ENCODE measurements at places on chromosomes 16 and 17. TPM values are rescaled to one million over a fixed set of nuclear protein-coding genes. Genes with fewer than 3 reads are reported as not detected.

RANGRF gene
- 18.0 TPM for total RNA-seq

CES1 gene
- total RNA-seq, result not detected

GEMIN4 gene
- 24.6 TPM for total RNA-seq

TSPAN10 gene
- total RNA-seq, result 3.5 TPM

KRT33B gene
- total RNA-seq, result not detected

SOX8 gene
- total RNA-seq, result 0.47 TPM

CMTM2 gene
- total RNA-seq, result not detected

DNA sequence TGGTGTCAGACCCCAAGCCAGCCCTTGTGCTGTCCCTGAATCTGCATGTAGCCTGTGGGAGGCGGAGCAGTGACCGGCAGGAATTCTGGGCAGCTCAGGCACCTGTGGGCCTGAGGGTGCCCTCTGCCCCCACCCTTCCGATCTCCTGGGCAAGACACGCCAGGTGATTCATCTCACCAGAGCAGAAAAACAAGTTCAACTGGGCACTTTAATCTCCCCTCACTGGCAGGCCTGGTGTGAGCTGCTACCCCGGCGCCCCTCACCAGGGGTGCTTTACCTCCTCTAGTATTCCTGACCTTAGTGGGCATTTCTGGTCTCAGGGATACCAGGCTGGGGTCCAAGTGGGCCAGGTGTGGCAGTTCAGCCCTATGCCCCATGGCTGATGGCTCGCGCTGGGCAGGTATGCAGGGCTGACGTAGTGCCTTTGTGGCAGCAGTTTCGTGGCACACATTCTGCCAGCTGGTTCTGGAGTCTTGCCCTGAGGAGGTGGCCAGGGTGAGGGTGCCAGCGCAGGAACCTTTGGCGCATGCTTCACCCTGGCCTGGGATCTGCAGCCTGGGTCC lies 6.0 kb downstream of the ERBB2 start:
- peak; percentile 88 for DNase-seq
- peaks cover 61% of the 10 kb centered on the region for H3K4me1 ChIP-seq
- peak overlapping the region; percentile 92 for H3K27ac ChIP-seq
- H3K36me3 ChIP-seq, result peaks cover 4% of the 10 kb centered on the region
- peak overlapping the region; percentile 38 for H3K4me3 ChIP-seq

- DNase-seq, result no peak
- H3K27ac ChIP-seq, result no peak overlapping the region
- H3K27me3 ChIP-seq, result peaks cover 16% of the 10 kb centered on the region
- H3K36me3 ChIP-seq, result no peaks in the 10 kb centered on the region
- H3K4me1 ChIP-seq, result no peaks in the 10 kb centered on the region
Observed at GRCh38 chr16:23952128-23952970, 116.6 kb downstream of the PRKCB start.

- H3K27me3 ChIP-seq, result no peaks in the 10 kb centered on the region
- peaks cover 5% of the 10 kb centered on the region for H3K36me3 ChIP-seq
- no peak overlapping the region for H3K4me3 ChIP-seq
- no peaks in the 10 kb centered on the region for H3K4me1 ChIP-seq
- no peak overlapping the region for H3K27ac ChIP-seq
- no peak for DNase-seq
Observed at GRCh38 chr16:19460397-19460796, 42.7 kb downstream of the TMC5 start.

- H3K36me3 ChIP-seq, result no peaks in the 10 kb centered on the region
- H3K27me3 ChIP-seq, result no peaks in the 10 kb centered on the region
- H3K4me1 ChIP-seq, result no peaks in the 10 kb centered on the region
- no peak overlapping the region for H3K4me3 ChIP-seq
- DNase-seq, result no peak
Observed at GRCh38 chr16:48102083-48103008, 53.4 kb downstream of the ABCC12 start.

DNA sequence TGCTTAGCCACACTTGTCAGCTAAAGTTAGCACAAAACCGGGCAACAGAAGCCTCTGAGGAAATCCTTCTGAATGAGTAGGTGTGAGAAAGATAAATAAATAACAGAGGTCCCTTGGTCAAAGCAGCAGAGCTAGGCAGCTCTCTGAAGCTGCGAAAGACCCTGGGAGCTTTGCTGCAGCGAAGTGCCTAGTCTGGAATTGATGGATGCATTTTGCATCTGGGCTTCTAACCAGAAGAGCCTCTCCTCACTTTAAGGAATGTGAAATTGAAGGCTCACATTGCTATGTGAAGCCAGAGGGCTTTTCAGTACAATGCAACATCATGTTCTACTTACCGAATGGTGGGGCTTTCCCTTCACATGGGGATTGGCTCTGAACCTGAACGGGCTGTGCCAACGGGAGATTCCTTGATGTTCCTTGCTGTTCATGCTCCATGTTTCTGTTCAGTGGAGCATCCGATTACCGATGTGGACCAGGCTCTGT lies 274.6 kb downstream of the HS3ST3B1 start:
- H3K27ac ChIP-seq, result no peak overlapping the region
- no peak overlapping the region for H3K4me3 ChIP-seq
- no peak for DNase-seq
- peaks cover 39% of the 10 kb centered on the region for H3K27me3 ChIP-seq

DNA sequence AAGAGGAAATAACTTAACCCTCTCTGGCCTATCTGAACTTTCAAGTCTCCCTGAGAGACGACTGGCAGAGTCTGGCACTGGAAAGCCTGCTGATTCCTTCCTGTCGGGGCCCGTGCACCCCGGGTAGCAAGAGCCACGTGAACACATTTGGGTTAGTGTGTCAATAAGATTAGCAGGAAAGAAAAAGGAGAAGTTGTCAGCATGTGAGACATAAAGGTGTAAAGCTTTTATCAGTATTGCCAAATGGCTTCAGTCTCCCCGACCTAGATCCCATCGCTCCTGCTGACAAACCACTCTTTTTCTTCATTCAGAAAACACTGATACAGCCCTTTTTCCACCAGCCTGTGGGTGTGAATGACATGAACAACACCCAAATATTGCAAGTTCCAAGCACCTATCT lies 74.4 kb downstream of the CCT6B start:
- no peak for DNase-seq
- H3K27ac ChIP-seq, result no peak overlapping the region

DNA sequence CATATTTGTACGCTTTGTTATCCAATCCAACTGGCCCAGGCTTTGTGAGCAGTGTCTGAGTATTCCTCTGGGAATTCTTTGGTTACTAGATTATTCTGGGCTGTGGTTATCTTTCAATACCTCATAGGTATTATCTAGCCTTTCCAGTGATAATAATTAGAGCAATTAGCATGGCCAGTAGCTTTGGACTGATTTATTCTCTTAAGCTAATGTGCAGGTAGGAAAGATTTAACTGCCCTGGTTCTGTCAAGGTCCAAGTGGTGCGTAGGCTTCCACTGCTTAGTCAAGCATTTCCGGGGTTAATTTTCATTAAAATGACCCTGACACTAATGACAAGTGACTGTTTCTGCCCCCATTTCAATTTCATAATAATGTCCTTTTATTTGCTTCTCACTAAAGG lies 54.2 kb upstream of the PMFBP1 start:
- no peaks in the 10 kb centered on the region for H3K27me3 ChIP-seq
- no peak overlapping the region for H3K4me3 ChIP-seq
- H3K36me3 ChIP-seq, result no peaks in the 10 kb centered on the region
- no peaks in the 10 kb centered on the region for H3K4me1 ChIP-seq

DNA sequence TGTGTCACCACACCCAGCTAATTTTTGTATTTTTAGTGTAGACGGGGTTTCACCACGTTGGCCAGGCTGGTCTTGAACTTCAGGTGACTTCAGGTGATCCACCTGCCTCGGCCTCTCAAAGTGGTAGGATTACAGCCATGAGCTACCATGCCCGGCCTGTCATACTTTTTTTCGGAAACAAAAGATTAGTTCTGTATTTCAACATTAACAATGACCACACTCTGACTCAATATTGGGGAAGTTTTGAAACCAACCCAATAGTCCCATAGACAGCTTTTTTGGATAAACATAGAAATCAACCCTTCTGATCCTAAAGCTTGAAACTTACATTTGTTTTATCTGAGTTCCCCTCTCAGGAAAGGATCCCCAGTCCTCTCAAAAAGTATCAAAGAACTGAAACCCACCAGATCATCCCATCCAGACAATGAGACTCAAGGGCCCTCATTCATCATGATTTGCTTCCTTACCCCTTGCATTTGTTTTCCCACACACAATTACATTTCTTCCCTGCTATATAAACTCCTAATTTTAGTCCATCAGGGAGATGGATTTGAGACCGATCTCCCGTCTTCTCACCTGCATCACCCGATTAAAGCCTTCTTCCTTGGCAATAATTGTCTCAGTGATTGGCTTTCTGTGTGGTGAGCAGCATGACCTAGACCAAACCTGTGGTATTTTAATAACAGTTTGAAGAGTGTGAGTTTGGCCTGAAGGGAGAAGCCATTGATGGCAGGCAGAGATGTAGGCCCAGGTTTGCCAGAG lies 7.2 kb upstream of the AGRP start:
- DNase-seq, result peak; percentile 32
- H3K27me3 ChIP-seq, result no peaks in the 10 kb centered on the region
- no peak overlapping the region for H3K27ac ChIP-seq
- H3K4me3 ChIP-seq, result no peak overlapping the region
- no peaks in the 10 kb centered on the region for H3K36me3 ChIP-seq

DNA sequence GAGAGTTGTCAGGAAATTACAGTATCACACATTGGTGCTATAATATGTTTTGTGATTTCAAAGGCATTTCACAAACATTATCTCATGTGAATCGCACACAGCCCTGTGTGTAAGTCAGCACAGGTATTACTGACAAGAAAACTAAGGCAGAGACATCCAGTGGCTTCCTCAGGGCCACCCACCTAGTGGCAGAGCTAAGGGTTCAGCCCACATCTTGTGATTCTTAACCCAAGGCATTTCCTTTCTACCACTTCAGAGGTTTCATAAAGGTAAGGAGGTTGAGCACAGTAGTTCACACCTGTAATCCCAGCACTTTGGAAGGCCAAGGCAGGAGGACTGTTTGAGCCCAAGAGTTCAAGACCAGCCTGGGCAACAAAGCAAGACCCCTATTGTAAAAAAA lies 58.2 kb downstream of the STX8 start:
- no peak overlapping the region for H3K4me3 ChIP-seq
- peaks cover 6% of the 10 kb centered on the region for H3K4me1 ChIP-seq
- no peaks in the 10 kb centered on the region for H3K27me3 ChIP-seq
- no peak overlapping the region for H3K27ac ChIP-seq

DNA sequence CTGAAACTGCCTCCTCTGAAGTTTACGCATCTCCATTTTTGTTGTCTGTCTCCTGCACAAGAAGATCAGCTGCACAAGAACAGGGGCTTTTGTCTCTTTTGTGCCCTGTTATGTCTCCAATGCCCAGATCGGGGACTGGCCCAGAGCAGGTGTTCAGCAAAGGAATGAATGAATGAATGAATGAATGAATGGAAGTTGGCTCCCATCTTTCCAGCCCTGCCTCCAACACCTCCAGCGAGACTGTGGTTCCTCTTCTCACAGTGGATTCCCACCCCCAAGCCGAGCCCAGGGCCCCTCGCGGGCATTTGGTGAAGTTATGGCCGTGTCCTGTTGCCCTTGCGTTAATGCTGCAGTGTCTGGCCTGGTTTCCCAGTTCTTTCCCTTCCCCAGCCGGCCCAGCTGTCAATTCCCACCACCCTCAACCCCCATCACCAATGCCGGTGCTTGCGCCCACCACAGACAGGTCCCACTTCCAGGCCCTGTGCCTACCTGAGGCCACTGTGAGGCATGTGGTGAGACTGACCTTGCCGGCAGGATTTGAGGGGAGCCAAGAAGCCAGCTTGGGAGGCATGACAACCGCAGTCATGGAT lies 21.3 kb upstream of the KCNJ12 start:
- H3K27me3 ChIP-seq, result no peaks in the 10 kb centered on the region
- no peak overlapping the region for H3K27ac ChIP-seq
- no peak for DNase-seq
- H3K36me3 ChIP-seq, result no peaks in the 10 kb centered on the region

DNA sequence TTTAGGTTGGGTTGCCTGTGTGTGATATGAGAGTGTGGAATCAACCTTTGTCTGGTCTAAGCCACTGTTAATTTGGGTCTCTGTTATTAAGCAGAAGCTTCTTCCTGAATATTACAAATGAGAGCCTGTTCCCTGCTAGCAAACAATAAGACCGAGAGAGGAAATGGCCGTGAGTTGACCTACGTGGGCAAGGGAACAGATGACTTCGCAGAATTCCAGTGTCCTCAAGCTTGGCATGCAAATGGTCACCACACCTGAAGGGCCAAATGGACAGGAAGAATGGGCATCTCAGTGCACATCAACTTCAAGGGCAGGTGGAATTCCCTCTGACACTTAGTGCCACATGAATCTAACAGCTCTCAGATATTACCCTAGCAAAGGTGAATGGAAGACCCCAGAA lies 250.8 kb upstream of the FOXF1 start:
- no peaks in the 10 kb centered on the region for H3K36me3 ChIP-seq
- no peaks in the 10 kb centered on the region for H3K27me3 ChIP-seq
- H3K4me3 ChIP-seq, result no peak overlapping the region

GRCh38 chr16:1556254-1556653 lies 22.8 kb downstream of the TMEM204 start:
- H3K36me3 ChIP-seq, result no peaks in the 10 kb centered on the region
- H3K4me1 ChIP-seq, result no peaks in the 10 kb centered on the region
- no peak for DNase-seq
- H3K4me3 ChIP-seq, result no peak overlapping the region

- no peaks in the 10 kb centered on the region for H3K27me3 ChIP-seq
- no peak overlapping the region for H3K27ac ChIP-seq
- no peak overlapping the region for H3K4me3 ChIP-seq
- no peaks in the 10 kb centered on the region for H3K4me1 ChIP-seq
Observed at GRCh38 chr16:19463468-19464315, 46.0 kb downstream of the TMC5 start.

DNA sequence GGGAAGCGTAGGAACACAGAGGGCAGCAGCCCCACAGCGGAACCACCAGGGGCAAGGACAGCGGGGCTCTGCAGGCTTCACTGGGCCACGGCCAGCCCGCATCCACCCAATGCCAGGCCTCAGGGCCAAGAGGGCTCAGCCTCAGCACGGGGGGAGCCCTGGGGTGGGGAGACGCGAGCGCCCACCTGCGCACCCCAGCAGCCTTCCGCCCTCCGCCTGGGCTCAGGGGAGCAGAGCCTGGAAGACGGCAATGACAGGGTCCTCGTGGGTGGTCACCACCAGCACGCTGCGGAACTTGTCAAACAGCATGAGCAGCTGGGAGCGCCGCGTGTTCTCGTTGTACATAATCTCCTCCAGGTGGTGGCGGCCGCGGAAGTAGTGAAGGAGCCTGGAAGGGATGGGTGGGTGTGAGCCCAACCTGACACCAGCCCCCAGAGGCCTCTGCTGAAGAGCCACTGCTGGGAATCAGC lies 8.5 kb downstream of the MPG start:
- no peak overlapping the region for H3K27ac ChIP-seq
- no peaks in the 10 kb centered on the region for H3K27me3 ChIP-seq
- H3K36me3 ChIP-seq, result no peaks in the 10 kb centered on the region
- DNase-seq, result no peak

- H3K4me1 ChIP-seq, result peaks cover 24% of the 10 kb centered on the region
- H3K27me3 ChIP-seq, result no peaks in the 10 kb centered on the region
- peak overlapping the region; percentile 10 for H3K27ac ChIP-seq
Observed at GRCh38 chr17:82536512-82537201, 17.1 kb downstream of the FOXK2 start.

Data from PC-3 (cell line).